Left renal pelvis (tissue), 4 donors: ENCODE measurements at places on chromosomes 4 and X.

GRCh38 chr4:128130621-128131020, 69.5 kb downstream of the LARP1B start:
- DNase-seq: no peak

GRCh38 chr4:18524667-18525066, 503.1 kb upstream of the LCORL start:
- no peak for DNase-seq

DNA sequence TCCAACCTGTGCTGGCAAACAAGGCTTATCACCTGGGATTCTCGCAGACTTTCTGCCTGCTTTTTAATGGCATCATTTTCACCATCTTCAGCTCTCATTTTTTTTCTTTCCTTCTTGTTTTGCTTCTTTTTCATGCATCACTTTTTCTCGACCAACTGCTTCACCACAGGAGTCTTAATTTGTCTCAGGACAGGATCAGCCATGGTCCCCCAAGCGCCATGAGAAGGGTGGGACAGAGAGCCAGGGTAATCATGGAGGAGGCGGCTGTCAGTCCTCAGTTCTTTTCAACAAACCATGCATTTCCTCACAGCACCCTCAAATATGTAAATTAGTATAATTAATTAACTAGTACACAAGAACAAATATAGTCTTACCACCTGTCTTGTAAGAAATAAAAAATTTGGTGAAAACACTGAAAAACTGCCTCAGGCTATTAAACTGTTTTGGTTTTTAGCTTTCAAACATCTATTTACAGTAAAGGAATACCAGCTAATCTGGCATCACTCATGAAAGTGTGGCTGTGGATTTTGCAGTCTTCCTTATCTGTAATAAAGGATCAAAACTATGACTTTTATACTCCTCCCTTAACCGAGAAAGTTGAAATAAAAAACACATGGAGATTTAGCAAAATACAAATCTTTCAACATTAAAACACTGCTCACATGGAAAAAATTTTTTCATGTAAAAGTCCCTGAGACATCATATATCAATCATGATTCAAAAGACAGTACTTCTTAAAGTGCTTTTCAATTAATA, 19.1 kb downstream of the EIF4E start:
- DNase-seq: no peak

- DNase-seq: no peak
These were observed at the start of gene TMEM255A for GRCh38 chrX:120310861-120311726. TMEM255A (minus strand) TSS chrX:120311461; CDS start chrX:120311309, 152 bp downstream.

GRCh38 chr4:86250619-86251018, 109.2 kb downstream of the MAPK10 start:
- no peak for DNase-seq

GRCh38 chr4:143282211-143282707, 54.4 kb upstream of the GAB1 start:
- no peak for DNase-seq

GRCh38 chr4:88219099-88219498, 60.7 kb upstream of the ABCG2 start:
- no peak for DNase-seq

DNA sequence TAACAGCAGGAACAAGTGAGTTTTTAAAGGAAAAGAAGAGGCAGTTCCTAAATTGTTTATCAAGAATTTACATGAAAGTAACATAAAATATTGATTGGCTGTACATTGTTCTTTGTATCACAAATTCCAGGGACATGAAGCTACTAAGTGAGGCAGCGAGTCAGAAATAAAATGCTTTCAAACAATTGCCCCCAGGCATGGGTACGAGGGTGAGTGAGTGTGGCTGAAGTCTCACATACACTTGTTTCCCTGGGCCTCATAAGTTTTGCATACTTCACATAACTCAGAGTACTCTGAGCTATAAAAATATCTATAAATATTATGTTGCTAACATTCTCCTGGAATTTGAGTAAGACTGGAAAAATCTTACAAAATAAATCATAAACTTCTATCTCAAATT, 511.6 kb upstream of the PRKX start:
- DNase-seq: no peak

DNA sequence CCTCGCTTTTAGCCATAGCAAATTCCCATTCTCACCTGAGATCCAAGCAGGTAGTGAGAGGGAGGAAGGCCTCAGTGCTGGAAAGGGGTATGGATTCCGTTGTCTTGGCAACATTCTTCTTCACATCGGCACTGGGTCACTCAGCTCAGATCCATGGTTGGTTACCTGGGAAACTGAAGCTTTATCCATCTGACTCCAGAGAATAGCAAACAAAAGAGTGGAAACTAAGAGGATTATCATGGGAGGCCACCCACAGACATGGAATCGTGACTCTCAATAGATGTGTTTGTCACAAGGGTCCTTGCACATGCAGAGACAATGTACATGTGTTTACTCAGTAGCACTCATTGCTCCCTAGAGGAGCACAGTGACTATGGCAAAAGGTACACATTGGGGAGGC, 81.0 kb downstream of the MAGED4 start:
- no peak for DNase-seq
